ENCODE measurements at places on chromosomes 7 and 10. TPM values are rescaled to one million over a fixed set of nuclear protein-coding genes. Genes with fewer than 3 reads are reported as not detected.

LMTK2 gene
- 10.6 TPM for total RNA-seq

CNTNAP2 gene
- 2.7 TPM for total RNA-seq

CRYGN gene
- not detected for total RNA-seq

SDK1 gene
- 2.6 TPM for total RNA-seq

SLC26A3 gene
- not detected for total RNA-seq

SEC61A2 gene
- total RNA-seq, result 6.7 TPM

ACSM6 gene
- not detected for total RNA-seq

GSTO2 gene
- total RNA-seq, result 9.5 TPM

KIAA1549 gene
- total RNA-seq, result 1.8 TPM

- DNase-seq, result no peak
These were observed 151.7 kb downstream of the ARHGAP21 start for GRCh38 chr10:24571870-24572450.

- DNase-seq, result no peak
These were observed 103.9 kb downstream of the SLC37A3 start for GRCh38 chr7:140294454-140294853.

- no peak for DNase-seq
These were observed 604.3 kb upstream of the GALNT17 start for GRCh38 chr7:70527520-70528115.

DNA sequence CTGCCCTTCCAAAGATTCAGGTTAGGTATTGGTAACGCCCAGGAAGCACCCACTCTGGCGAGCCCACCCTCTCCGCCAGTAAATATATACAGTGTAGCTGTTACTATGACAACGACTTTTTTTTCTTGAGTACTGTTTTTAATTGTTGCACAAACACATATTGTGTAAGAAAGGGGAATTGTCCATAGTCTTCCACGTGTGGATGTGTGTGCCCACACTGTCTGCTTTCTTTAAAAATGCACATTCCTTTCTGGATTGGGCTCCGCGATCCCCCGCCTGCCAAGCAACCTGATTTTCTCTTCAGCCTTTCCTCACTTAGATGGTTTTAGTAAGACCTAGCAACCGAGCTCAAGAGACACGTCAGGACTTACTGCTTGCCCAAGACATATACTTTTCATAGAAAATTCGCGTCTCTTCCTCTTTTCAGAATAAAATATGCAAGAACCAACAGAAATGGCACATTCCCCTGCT is 247.8 kb downstream of the EBF3 start:
- DNase-seq, result no peak

DNA sequence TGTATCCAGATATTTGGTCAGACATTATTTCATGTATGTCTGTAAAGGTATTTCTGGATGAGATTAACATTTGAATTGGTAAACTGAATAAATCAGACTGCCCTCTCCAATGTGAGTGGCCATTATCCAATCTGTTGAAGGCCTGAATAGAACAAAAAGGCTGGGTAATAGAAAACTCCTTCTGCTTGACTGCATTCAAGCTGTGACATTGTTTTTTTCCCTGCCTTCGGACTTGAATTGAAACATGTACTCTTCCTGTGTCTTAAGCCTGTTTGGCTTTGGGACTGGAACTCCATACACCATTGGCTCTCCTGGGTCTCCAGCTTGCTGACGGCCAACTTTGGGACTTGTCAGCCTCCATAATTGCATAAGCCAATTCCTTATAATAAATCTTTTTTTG is 36.0 kb upstream of the ARHGAP21 start:
- no peak for DNase-seq

DNA sequence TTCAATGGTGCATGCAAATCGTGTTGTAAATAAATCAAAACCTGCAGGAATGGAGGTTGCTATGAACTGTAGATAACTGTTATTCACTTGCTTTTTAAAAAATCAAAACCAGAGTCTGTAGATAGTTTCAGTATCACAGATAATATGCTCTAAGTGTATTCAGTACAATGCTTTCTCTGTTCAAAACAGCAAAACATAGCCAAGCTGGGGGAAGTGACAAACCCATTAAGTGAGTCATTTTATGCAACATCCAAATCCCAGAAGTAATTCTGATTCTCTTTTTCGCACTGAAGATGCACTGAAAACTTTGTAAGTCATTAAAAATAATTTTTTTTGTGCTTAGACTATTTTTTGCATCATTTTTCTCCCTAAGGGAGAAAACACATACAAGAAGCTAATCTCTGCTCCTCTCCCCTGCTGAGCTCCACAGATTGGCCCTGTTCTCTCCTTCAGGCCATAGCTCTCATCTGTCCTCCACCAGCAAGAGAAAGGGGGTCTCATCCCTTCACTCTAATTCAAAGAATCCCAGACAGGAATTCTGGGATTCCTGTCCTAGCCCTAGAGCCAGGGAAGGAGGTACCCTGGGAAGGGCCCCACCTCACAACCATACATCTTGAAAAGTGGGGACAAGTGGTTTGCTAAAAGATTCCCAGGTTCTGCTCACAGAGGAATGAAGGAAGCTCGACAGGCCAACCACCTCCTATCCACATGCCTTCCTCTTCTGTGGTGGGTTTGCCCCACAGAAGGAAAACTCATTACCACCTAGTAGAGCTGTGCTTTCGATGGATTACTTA is 4.9 kb downstream of the PRTFDC1 start:
- DNase-seq, result no peak

DNA sequence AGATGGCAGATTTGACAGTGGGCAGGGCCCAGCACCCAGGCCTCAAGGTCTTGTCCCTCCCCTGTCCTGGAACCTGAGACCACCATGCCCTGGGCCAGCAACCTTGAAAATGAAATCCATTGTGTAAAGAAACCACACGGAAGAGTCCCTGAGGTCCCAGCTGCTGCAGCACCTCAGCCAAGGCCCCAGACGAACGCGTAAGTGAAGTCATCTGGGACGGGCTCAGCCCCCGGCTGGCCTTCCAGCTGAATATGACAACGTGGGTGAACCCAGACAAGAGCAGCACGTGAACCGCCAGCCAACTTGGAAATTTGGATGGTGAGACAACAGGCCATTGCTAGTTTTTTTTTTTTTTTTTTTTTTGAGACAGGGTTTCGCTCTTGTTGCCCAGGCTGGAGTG is 70.3 kb downstream of the CYTH3 start:
- no peak for DNase-seq

DNA sequence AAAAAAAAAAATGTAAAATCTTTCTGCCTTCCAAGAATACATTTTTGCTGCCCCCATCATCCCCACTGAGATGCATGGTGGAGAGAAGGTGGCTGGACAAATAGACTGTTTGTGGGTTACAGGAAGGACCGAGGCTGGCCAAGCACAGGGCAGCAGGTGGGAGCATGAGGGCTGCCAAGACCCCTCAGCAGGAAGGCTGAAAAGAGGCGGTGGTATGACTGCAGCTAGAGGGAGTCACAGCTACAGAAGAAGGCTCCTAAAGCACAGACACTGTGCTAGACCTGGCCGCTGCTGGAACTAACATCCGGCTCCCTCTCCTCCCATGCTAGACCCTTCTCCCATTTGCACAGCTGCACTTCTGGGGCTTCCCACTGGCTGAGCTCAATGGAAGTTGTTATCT is 289.6 kb downstream of the TCERG1L start:
- DNase-seq, result no peak

DNA sequence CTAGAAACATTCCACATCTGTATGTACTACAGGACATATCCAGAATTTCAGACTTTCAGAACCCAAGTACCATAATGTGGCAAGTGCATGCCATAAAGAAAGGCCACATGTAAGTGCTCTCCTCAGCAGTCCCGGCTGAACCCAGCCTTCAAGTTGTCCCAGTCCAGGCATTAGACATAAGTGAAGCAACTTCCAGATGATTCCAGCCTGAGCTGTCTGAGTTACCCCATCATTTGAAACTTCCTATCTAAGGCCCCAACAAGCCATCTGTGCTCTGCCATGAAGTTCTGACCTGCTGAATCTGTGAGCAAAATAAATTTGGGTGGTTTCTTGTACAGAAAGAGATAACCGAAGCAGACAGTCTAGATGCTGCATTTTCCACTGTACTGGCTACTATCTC is 218.8 kb downstream of the IPMK start:
- DNase-seq, result no peak

GRCh38 chr10:101143345-101143630 is 12.2 kb downstream of the TLX1 start:
- DNase-seq, result no peak

GRCh38 chr10:70694418-70695141 is 22.3 kb downstream of the ADAMTS14 start:
- DNase-seq, result peak; percentile 13

DNA sequence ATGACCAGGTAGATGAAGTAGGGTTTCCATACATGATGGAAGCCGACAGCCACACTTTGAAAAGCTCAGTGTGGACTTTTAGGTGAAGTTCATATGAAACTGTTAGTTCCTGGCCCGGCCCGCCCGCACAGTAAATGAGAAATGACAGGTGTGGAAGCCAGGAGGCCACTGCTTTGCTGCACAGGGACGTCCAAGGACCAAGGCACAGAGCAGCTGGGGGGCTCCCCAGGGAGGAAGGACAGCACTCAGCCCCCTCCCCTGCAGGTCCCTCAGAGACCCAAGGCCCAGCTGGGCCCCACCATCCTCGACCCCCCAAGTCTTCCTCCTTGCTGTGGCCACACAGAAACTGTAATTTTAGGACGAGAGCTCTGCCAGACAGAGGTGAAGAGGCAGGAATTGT is 219.2 kb downstream of the PTPRN2 start:
- DNase-seq, result no peak

DNA sequence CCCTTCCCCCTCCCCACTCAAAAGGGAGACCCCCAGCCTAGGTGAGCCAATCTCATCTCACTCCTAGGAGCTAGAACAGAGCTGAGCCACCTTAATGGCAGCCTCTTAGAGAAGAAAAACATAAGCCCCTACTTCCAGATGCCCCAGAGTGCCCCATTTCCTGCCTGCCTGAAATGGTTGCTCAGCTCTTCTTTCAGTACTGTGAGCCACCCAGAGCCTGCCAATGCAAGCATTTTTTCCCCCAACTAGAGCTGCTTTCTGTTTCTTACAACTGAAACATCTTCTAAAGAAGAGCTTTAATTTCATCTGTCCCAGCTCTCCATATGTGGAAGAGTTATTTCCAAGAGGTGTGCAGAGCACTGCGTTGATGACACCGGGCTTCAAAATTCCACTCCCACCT is 136.7 kb downstream of the PLPP4 start:
- no peak for DNase-seq

DNA sequence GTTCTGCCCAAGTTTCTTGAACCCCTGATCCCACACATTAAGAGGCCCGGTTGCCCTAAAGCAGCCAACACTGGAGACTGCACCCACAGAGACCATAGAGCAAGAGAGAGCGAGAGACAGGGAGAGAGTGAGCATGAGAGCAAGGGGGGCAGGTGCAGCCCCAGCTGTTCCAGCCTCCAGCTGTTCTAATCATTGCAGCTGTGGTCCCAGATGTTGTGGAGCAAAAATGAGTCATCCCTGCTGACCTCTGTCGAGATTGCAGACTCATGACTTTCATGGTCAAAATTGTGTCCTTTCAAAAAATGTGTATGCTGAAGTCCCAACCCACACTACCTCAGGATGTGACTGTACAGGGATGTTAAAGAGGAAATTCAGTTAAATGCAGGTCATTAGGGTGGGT is 143.9 kb upstream of the FRMD4A start:
- no peak for DNase-seq

All from epithelial cell of proximal tubule (primary cell).